ENCODE measurements at places on chromosomes 13 and 19. TPM values are rescaled to one million over a fixed set of nuclear protein-coding genes. Genes with fewer than 3 reads are reported as not detected.

GRCh38 chr19:1262623-1263123 is 6.5 kb upstream of the CIRBP start:
- peaks cover 7% of the 10 kb centered on the region for H3K36me3 ChIP-seq
- H3K27ac ChIP-seq = peak overlapping the region; percentile 93

GRCh38 chr13:111216166-111216960 is 101.3 kb downstream of the ARHGEF7 start:
- H3K27ac ChIP-seq = no peak overlapping the region
- H3K4me1 ChIP-seq = peaks cover 85% of the 10 kb centered on the region
- no peak overlapping the region for H3K4me3 ChIP-seq
- H3K36me3 ChIP-seq = peaks cover 5% of the 10 kb centered on the region
- H3K27me3 ChIP-seq = no peaks in the 10 kb centered on the region

DNA sequence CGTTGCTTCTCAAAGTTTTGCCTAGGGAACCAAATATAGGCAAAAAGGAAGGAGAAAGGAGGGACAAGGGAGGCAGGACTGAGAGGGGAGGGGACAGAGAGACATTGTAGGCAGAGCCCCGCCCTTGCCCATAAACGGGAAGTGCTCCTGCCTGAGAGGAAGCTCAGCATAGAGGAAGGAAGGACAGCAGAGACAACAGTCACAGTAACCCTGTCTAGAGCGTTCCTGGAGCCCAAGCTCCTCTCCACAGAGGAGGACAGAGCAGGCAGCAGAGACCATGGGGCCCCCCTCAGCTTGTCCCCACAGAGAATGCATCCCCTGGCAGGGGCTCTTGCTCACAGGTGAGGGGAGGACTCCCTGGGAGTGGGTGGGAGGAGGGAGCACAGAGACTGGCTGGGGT is at the start of gene CEACAM21:
Gene CEACAM21, plus strand, starts transcription at position 169 of the 400 bp plus-strand sequence. Its CDS starts 109 bp downstream, at position 278.
- no peaks in the 10 kb centered on the region for H3K4me1 ChIP-seq
- no peaks in the 10 kb centered on the region for H3K36me3 ChIP-seq
- H3K4me3 ChIP-seq = no peak within 1 kb of the TSS

DNA sequence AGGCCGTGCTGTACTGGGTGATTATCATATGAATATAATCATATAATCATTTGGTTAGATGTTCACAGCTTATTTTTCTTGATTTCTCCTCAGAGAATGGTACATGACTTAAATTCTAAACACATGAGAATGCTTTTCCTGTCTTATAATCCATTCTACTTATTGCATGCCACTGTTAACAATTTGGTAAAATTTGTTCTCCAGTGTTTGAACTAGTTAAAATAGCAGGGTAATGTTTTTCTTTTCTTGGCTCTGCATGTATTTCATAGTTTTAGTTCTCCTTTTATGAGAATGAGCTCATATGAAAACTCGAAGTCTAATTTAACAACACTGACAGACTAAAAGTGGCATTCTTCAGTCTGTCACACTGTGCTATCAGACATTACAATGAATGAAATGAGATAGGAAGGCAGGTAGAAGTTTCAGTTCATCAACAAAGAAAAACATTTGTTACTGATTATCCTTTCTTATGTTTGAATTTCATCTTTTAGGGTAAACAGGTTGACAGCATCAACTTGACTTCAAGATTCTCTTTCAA is 10.2 kb downstream of the SPRYD7 start:
- no peak for DNase-seq
- no peak overlapping the region for H3K27ac ChIP-seq
- no peaks in the 10 kb centered on the region for H3K4me1 ChIP-seq
- no peak overlapping the region for H3K4me3 ChIP-seq
- H3K27me3 ChIP-seq = no peaks in the 10 kb centered on the region

DNA sequence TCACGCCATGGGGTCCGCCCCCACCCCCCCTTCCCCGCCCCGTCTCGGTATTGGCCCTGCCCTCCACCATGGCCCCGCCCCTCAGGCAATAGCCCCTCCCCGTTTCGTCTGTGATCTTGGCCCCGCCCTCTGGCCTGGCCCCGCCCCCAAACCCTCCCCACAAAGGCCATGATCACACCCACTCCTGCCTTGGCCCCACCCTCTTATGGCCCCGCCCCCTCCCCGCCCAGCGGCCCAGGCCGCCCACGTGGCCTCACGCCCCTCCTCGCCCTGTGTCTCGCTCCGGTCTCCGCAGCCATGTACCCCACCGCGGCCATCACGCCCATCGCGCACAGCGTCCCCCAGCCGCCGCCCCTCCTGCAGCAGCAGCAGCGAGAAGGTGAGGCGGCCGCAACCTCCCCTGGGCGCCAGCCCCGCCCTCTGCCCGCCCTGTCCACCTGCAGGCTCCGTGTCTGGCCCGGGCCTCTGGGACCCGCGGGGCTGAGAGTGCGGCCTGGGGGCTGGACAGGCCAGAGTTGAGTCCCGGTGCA is 61.3 kb downstream of the CELF5 start:
- no peaks in the 10 kb centered on the region for H3K36me3 ChIP-seq
- H3K27ac ChIP-seq = no peak overlapping the region
- H3K27me3 ChIP-seq = peaks cover 40% of the 10 kb centered on the region
- H3K4me1 ChIP-seq = no peaks in the 10 kb centered on the region
- DNase-seq = no peak
- no peak overlapping the region for H3K4me3 ChIP-seq

DNA sequence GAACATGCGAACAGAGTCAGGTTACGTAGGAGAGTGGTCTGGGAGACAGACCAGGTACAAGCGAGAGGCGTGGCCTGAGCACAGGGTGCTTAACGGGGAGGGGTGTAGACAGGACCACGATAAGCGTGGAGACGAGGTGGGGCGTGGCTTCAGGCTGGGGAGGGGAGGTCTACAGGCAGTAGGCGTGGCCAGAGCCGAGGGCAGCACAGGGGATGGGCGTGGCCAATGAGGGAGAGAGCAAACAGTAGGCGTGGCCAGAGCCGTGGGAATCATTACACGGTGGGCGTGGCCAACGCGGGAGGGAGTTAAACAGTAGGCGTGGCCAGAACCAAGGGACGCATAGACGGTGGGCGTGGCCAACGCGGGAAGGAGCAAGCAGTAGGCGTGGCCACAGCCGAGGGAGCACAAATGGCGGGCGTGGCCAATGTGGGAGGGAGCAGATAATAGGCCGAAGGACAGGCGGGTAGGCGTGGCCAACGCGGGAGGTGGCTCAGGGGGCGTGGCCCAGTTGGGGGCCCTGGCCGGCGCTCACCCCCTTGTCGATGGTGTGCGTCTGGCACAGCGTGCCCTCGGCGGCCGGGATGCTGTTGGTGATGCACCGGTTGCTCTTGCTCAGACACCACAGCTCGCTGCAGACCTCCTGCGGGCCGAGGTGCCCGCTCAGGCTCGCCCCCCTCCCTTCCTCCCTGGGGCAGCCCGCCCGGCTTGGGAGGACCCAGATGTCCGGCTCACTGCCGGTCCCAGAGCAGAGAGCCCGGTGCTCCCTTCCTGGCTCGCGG is 15.2 kb upstream of the MYO1F start:
- H3K27ac ChIP-seq = peak overlapping the region; percentile 16
- H3K36me3 ChIP-seq = no peaks in the 10 kb centered on the region
- no peaks in the 10 kb centered on the region for H3K4me1 ChIP-seq
- peaks cover 11% of the 10 kb centered on the region for H3K27me3 ChIP-seq

NANOS3 gene
- not detected for total RNA-seq

KASH5 gene
- total RNA-seq = not detected

CGB8 gene
- not detected for total RNA-seq
